ENCODE measurements at places on chromosomes 6 and 20.

GRCh38 chr6:136037242-136037875, 185.9 kb downstream of the PDE7B start:
- DNase-seq = no peak

DNA sequence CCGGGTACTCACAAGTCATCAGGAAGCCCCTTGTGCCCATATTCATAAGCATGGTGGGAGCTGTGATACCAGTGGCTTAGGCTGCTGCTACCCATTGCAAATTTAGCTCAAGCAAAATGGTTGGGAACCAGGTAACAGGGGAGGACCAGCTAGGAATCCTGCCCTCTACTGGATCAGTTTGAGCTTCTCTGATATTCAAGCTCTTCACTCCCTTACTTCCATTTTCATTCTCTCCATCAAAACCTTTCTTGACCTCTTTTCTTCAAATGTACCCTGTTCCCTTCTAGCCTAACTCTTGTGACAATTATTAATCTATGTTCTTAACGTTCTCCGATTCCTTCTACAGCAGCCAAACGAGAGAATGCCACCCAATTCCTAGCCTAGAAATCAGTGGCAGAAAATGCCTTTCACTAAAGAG, 9.7 kb downstream of the NOL7 start:
- DNase-seq = peak; percentile 43

- DNase-seq = no peak
Measured at GRCh38 chr20:42581311-42581710, 608.4 kb downstream of the PTPRT start.

GRCh38 chr6:157236040-157236725, 87.1 kb downstream of the TMEM242 start:
- no peak for DNase-seq

- no peak for DNase-seq
Measured at GRCh38 chr6:12973386-12973785, 256.8 kb downstream of the PHACTR1 start.
